ENCODE measurements at places on chromosomes 7 and 10.
A peak's percentile ranks its signal among the peaks of the same experiment; 100 is the strongest.

DNA sequence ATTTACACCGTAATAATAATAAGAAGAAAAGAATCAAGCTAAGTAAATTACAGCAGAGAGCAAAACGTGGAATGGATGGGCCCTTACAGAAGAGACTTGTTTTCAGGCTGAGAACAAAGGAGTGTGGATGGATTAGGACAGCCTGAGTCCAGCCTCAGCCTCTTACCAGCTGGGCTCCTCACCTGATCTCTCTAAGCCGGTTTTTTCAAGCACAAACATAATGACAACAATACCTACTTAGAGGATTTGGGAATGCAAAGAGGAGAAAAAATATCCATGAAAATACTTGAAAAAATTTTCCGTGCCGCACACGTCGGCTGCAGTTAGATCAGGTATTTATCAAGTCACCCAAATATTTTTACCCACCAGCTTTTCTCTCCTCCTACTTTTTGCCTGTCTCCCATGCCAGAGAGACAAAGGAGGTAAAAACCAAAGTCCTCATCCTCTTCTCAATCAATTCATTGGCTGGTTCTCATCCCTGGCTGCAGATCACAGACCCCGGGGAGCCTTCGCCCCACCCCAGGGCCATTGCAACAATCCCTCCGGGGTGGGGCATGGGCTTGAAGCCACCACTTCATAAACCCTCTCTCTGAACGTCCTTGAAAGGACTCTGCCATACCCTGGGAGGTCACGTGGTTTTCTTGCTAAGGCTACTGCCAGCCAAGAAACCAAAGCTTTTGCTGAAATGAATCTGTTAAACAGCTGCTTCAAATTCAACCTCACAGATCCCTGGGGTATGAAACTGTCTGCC lies 29.7 kb upstream of the GTF2I start:
- no peak for DNase-seq

DNA sequence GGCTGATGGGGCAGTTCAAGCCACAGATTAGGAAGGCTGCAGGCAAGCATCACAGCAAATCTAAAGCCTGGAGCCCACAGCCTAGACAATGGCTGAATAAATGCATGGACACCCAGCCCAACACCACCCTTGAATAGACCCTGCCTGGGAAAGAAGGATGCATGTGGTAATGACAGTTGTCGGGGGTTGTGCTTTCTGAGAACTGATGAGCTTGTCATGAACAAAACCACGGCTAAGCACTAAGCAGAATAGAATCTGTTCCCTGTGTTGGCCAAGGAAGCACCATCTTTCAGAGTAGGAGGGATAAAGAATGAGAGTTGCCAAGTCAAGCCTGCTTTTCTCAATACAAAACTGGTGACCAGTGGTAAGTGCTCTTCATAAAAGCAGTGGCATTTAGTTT lies 66.1 kb upstream of the JCAD start:
- no peak for DNase-seq

GRCh38 chr7:52648872-52649271 lies 386.6 kb upstream of the POM121L12 start:
- DNase-seq = no peak

- no peak for DNase-seq
These were observed 157.4 kb upstream of the TCF7L2 start for GRCh38 chr10:112792487-112793201.

GRCh38 chr10:113183573-113183972 lies 233.5 kb downstream of the TCF7L2 start:
- DNase-seq = no peak

- no peak for DNase-seq
These were observed 42.8 kb downstream of the AP5Z1 start for GRCh38 chr7:4818000-4818794.

- no peak for DNase-seq
These were observed 35.6 kb upstream of the PPP1R17 start for GRCh38 chr7:31651234-31652062.

- DNase-seq = no peak
These were observed 57.3 kb downstream of the COPG2 start for GRCh38 chr7:130611218-130611617.

GRCh38 chr7:114759347-114760062 lies 162.4 kb upstream of the MDFIC start:
- DNase-seq = peak; percentile 0

Measured in Calu3 (cell line).